ENCODE measurements at places on chromosomes 16 and 17.

- DNase-seq = no peak
These were observed 19.8 kb downstream of the FMNL1 start for GRCh38 chr17:45241328-45242028.

- no peak for DNase-seq
These were observed 8.9 kb downstream of the HAGH start for GRCh38 chr16:1817716-1818115.

DNA sequence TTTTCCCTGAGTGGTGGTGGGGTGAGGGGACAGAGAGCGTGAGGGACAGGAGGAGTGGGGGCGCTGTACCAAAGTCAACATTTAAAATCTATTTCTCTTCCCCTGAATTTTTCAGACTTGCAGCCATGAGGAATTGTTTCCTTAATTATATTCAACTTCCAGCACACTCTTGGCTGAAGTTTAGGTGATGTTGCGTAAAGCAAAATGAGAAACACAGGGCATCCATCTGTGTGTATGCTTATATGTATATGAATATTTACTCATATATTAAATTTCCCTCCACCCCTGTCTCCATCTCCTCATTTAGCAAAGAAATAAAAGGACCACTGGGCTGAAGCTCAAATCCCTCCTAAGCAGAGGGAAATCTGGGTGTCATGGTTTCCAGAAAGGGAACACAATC, 218.1 kb downstream of the XYLT1 start:
- no peak for DNase-seq

DNA sequence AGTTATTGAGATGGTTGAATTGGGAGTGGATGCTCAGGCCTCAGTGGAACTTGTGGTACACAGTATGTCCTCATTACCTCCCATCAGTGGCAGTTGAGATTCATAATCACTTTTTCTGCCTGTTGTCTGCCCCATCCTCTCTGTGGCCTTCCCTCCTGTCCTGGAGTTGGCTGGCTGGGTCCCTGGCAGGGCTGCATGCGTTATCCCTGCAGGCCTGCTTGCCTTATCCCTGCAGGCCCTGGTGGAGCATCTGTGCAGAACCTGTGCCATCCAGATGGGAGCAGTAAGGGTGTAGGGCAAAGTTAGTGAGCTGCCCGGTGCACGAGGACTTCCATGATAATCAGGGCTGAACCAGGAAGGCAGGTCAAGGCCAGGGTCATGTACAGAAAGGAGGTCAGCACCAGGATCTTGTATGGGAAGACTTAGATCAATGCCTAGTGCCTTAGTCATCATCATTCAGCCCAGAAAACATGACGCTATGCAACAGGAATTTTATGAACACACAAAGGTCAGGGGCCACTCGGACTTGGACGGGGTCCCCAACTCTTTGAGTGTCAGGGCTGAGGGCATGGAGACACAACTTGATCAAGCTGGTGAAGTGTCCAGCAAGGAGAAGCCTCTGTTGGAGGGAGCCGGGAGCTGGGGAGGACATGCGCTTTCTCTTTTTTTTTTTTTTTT, 47.2 kb downstream of the ABCC1 start:
- DNase-seq = no peak

DNA sequence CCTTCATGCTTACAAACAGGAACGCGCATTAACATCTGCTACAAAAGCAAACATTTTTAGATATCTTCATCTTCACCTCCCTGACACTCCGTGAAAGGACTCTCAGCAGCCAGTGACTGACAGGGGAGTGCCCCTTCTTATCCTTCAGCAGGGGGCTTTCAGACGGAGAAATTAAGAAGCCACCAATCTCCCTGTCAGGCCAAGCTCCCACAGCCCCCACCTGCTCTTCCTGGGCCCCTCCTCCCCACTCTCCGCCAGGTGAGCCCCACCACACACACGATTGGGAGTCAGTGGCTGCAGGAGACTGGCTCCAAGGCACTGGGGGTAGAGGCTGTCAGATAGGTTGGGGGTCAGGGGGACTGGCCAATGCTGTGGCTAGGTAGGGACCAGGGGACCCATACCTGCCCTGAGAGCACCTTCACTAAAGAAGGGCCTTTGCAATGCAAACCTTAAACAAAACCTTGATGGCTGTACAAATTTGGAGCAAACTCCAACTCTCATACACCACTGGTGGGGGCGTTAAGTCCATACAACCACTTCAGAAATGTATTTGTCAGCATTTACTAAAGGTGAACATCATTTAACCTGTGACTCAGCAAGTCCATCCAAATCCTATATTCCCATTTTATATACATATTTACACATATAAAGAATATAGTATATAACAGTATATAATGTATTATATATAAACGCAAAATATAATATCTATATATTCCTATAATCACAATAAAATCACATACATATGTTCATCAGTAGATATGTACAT, 232.2 kb downstream of the ZNF423 start:
- DNase-seq = no peak

DNA sequence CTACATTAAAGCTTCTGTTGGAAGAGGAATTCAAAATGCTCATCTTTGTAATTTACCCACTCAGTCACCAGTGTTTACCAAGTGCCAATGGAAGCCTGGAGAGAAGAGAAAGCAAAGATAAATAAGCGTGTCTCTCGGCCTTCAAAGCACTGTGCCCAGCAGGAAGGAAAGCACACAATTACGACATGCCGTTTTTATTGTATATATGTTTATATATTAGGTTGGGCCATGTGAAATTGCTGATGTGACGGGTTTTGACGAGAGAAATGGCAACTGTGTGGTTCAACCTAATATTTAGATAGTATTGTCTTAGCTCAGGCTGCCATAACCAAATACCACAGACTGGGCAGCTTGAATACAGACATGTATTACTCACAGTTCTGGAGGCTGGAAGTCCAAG, 79.3 kb upstream of the HSBP1 start:
- DNase-seq = no peak

DNA sequence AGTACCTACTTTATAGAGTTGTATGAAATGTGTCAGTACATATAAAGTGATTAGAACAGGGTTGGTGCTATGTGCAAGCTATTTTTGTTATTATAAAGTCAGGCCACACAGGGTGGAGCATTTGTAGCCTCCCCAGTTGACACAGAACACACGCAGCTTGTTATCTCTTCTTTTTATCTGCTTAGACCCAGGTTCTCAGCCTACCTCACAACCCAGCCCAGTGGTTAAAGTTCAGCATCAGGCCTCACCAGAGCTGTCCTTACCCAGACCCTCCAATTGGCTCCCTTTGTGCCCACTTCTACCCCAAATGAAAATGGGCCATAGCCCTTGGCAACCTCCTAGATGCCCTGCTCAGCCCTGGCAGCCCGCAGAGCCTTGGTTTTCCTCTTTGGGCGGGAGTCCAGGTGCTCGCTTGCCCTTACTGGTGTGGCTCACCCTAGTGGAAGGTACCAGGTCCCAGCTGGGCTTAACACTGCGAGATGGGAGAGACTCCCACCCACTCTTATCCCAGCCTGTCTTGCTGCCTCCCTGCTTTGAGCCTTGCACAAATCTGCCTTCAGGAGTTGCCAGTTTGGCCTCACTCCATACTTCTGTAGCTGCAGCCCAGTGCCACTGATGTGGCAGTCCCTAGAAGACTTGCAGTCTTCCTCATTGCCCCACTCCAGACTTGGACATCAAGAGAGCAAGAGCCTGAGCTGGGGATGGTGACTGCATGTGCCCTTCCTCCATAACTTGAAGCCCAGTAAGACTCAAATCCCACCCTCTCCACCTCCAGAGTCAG, 1.1 kb upstream of the PIGS start:
- no peak for DNase-seq

Data from activated T-cell treated with anti-CD3 and anti-CD28 coated beads, Interleukin-2, amount 50 U/mL, for 4 hours (primary cell).